Aorta (tissue), 5 donors: ENCODE measurements at places on chromosomes 4 and X. TPM values are rescaled to one million over a fixed set of nuclear protein-coding genes. Genes with fewer than 3 reads are reported as not detected.

DNA sequence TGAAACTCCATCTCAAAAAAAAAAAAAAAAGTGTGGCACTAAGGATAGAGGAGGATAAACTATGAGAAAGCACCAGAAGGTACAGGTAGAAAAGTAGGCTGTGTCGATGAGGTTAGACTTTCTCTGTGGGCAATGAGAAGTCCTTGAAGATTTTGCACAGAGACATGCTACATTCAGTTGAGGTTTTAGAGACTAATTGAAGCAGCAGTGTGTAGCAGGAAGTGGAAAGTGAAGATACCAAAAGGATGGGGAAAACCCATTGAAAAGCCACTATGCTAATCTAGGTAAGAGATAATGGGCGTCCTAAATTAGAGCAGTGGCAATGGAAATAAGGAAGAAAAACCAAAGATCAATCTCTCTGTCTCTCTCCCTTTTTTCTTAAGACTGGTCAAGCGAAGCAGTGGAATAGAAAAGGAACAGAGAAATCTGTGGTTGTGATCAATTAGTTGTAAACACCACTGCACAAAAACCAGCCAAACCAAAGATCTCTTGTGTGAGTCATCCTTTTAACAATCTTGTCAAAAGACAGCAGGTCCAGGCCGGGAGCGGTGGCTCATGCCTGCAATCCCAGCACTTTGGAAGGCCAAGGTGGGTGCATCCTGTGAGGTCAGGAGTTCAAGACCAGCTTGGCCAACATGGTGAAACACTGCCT lies 3.5 kb downstream of the SPINK2 start:
- H3K27me3 ChIP-seq = peaks cover 3% of the 10 kb centered on the region

Gene OTUD4
- 36.9 TPM for total RNA-seq

Gene CCDC160
- not detected for total RNA-seq

- no peaks in the 10 kb centered on the region for H3K36me3 ChIP-seq
- peak overlapping the region; percentile 82 for H3K4me3 ChIP-seq
- H3K4me1 ChIP-seq = no peaks in the 10 kb centered on the region
- no peak overlapping the region for H3K27ac ChIP-seq
Observed at GRCh38 chrX:118115953-118116712, 477 bp downstream of the KLHL13 start.

GRCh38 chrX:111375747-111376146 lies 36.2 kb downstream of the DCX start:
- no peak overlapping the region for H3K27ac ChIP-seq
- no peaks in the 10 kb centered on the region for H3K36me3 ChIP-seq
- no peak for DNase-seq

Gene GSPT2
- total RNA-seq = 7.7 TPM

Gene GEMIN8
- total RNA-seq = 14.8 TPM

Gene PTPN13
- total RNA-seq = 12.7 TPM

GRCh38 chrX:40471965-40472648 lies 108.7 kb upstream of the ATP6AP2 start:
- H3K27ac ChIP-seq = no peak overlapping the region
- H3K4me3 ChIP-seq = no peak overlapping the region
- H3K27me3 ChIP-seq = no peaks in the 10 kb centered on the region
- H3K36me3 ChIP-seq = no peaks in the 10 kb centered on the region
- no peaks in the 10 kb centered on the region for H3K4me1 ChIP-seq

DNA sequence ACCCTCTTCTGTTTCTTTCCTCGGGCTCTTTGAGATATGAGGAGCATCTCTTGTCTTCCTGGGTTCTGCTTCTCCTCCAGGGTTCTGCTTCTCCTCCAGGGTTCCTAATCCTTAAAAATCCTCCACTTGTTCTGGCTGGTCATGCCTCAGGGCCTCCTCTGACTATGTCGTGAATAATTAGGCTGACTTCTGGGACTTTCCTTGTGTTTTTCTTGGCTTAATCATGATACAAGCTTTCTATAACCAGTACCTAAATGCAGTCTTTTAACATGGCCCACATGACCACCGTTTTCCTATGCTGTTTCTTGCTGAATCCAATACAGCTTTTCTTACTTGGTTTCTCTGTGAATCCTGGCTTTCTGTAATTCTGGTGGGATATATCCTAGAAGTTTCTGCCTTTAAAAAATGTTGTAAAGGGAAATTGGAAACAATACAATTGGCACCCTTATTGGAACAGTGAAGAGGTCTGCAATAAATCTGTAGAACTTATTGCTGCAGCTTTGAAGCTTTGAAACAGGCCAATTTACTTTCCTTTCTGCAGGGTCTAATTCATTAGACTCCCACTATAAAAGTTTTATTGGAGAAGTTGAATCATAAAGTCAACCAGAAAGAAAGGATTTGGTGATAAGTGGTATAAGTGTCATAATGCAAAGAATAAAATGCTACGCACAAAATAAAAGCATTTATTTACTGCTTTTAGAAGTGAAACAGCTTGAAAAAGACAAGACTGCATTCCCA lies 213.1 kb downstream of the UGT8 start:
- no peaks in the 10 kb centered on the region for H3K36me3 ChIP-seq
- H3K4me3 ChIP-seq = no peak overlapping the region
- no peaks in the 10 kb centered on the region for H3K27me3 ChIP-seq
- no peaks in the 10 kb centered on the region for H3K4me1 ChIP-seq

GRCh38 chrX:134600714-134601113 lies 57.6 kb downstream of the PLAC1 start:
- no peak overlapping the region for H3K27ac ChIP-seq
- H3K27me3 ChIP-seq = no peaks in the 10 kb centered on the region
- H3K36me3 ChIP-seq = no peaks in the 10 kb centered on the region
- no peak for DNase-seq
- H3K4me3 ChIP-seq = no peak overlapping the region

GRCh38 chrX:31117266-31117665 lies 45.4 kb upstream of the FTHL17 start:
- no peaks in the 10 kb centered on the region for H3K4me1 ChIP-seq
- no peak overlapping the region for H3K4me3 ChIP-seq
- H3K27me3 ChIP-seq = no peaks in the 10 kb centered on the region
- H3K36me3 ChIP-seq = no peaks in the 10 kb centered on the region
- no peak overlapping the region for H3K27ac ChIP-seq
- DNase-seq = no peak

GRCh38 chr4:40630335-40631021 lies 814 bp upstream of the RBM47 start:
- no peaks in the 10 kb centered on the region for H3K36me3 ChIP-seq
- H3K27ac ChIP-seq = no peak overlapping the region
- H3K4me1 ChIP-seq = no peaks in the 10 kb centered on the region
- H3K4me3 ChIP-seq = no peak overlapping the region
- peak; percentile 70 for DNase-seq
- H3K27me3 ChIP-seq = no peaks in the 10 kb centered on the region

Gene SLC7A11
- 0.81 TPM for total RNA-seq

GRCh38 chrX:149060921-149061320 lies 444.2 kb downstream of the IDS start:
- H3K36me3 ChIP-seq = no peaks in the 10 kb centered on the region
- no peaks in the 10 kb centered on the region for H3K4me1 ChIP-seq

- no peak overlapping the region for H3K27ac ChIP-seq
- no peaks in the 10 kb centered on the region for H3K4me1 ChIP-seq
- no peak for DNase-seq
Observed at GRCh38 chr4:111187108-111187507, 564.2 kb upstream of the PITX2 start.

DNA sequence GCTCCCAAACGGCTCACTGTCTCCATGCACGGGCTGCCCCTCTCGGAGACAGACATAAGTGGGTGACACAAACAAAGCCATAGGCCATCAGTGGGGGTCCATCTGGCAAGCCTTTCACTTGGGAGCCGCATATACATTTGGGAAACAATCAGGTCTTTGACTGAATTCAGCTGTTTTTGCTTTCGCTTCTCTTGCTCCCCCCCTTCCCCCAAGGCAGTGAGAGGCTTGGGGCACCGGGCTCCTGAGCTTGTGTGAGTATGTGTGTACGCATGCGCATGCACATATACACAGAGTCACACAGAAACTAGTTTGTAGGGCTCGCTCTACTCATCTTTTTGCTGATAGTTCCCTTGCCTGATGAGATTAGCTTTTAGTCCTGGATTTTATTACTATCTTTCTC lies 284.4 kb downstream of the AFF2 start:
- no peak overlapping the region for H3K4me3 ChIP-seq
- DNase-seq = no peak
- H3K4me1 ChIP-seq = no peaks in the 10 kb centered on the region
- H3K36me3 ChIP-seq = no peaks in the 10 kb centered on the region
- no peak overlapping the region for H3K27ac ChIP-seq

GRCh38 chr4:69120870-69121269 lies 24.6 kb downstream of the UGT2B7 start:
- H3K27ac ChIP-seq = no peak overlapping the region
- no peak overlapping the region for H3K4me3 ChIP-seq
- no peak for DNase-seq
- H3K36me3 ChIP-seq = no peaks in the 10 kb centered on the region

Gene FAT4
- 48.0 TPM for total RNA-seq

Gene CWH43
- total RNA-seq = not detected

DNA sequence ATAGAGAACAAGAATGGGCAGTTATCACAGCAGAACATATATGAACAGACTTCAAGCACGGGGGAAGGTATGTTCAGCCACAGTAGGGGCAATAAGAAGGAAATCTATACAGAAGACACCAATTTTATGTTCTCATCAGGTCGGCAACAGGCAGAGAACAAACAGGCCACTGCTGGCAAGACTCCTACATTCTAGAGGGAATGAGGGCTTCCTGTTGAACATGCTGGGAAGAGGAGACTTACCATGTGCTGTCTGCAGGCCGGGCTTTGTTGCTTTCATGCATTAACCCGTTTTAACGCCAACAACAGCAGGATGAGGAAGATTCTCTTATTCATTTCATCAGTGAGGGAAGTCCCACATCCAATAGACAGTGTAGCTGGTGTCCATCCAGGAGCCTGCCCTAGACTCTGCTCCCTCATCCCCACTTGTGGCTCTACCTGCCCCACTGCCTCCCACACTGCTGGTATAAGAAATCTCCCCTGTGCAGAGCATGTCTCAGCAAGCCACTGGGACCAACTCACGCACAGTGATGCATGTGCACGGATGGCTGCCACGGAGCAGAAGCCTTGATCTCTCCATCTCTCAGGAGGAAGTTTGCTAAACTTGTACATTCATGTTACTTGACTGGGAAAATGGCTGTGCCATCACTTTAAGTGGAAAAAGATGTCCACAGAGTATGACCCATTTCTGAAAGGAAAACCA lies 84.5 kb downstream of the ACOX3 start:
- no peaks in the 10 kb centered on the region for H3K4me1 ChIP-seq
- no peak for DNase-seq
- H3K27me3 ChIP-seq = no peaks in the 10 kb centered on the region

Gene MAGEA1
- total RNA-seq = not detected

- H3K4me1 ChIP-seq = no peaks in the 10 kb centered on the region
- DNase-seq = no peak
- H3K36me3 ChIP-seq = no peaks in the 10 kb centered on the region
- no peak overlapping the region for H3K4me3 ChIP-seq
- no peak overlapping the region for H3K27ac ChIP-seq
Observed at GRCh38 chr4:159014859-159015258, 88.0 kb upstream of the RAPGEF2 start.

Gene SYNPO2
- 1,531 TPM for total RNA-seq
